ENCODE measurements at places on chromosomes 5 and 9. TPM values are rescaled to one million over a fixed set of nuclear protein-coding genes. Genes with fewer than 3 reads are reported as not detected.

- no peak for ATAC-seq
These were observed 113.2 kb downstream of the DTWD2 start for GRCh38 chr5:118875131-118875530.

DNA sequence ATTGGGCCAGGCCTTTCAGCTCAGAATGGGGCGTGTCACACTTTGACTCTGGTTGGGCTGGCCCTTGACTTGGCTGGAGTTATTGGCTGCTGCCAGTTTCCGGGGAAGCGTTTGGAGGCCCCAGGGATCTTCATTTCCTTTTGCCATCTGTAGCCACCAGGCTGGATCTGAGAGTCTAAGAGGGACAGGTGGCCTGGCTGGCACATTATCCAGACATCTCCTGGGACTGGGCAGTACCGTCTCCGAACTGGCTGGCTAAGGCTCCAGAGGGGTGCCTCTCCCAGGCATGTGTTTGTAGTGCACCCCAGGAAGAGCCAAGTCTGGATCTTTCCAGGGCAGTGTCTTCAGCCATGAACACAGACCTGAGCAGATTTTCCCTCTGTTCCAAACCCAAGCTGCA is 9.7 kb upstream of the JADE2 start:
- no peak for ATAC-seq

DNA sequence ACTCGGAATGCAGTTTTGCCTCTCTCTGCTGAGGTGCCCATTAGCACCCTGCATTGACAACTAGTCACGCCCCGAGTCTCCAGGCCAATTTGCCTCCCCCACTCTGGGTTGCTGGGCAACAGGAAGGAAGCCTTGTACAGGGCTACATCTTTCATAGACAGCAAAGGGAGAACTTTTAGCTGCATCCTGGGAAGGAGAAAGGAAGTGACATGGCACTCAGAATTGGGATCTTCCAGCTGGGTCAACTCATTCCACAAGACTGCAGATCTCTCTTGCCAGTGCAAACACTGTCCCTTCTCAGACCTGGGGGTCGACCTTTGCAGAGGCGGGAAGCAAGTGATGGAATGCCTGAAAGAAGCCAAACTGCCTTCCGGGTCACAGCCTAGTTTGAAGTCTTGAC is 282.0 kb downstream of the SLIT3 start:
- no peak for ATAC-seq

- peak; percentile 87 for ATAC-seq
These were observed 460 bp downstream of the DMRTA1 start for GRCh38 chr9:22446950-22447617.

- ATAC-seq = peak; percentile 70
These were observed 65.5 kb upstream of the ABCA1 start for GRCh38 chr9:104993291-104993963.

DNA sequence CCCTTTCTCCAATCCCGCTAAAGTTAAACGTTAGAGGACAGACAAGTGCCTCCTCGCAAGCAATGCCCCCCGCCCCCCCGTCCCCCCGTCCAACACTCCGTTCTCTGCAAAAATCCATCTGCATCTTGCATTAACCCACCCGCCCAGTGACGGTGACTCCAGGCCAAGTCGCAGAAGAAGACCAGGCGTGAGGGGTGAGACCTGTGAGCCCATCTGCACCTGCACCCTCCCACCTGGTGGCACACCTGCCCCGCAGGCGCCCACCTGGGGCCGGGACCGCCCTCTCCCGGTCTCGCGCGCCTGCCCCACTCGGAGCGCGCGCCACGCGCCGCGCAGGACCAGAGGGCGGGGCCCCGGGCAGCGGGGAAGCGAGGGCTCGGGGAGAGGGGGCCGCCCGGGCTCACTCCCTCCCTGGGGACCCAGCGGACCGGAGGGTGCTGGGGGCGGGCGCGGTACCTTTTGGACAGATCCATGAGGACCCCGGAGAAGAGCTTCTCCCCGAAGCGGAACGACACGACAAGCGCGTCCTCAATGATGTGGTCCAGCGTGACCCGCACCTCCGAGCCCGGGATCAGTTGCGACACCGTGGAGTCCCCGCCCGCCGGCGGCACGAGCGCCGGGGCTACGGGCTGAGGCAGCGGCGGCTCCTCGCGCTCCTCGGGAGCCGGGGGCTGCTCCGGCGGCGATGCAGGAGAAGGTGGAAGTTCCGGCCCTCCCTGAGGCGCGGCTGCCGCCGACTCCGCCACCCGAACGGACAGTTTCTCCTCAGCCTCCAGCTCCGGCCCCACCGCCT is 705 bp downstream of the PWWP2A start:
- ATAC-seq = peak; percentile 0

DNA sequence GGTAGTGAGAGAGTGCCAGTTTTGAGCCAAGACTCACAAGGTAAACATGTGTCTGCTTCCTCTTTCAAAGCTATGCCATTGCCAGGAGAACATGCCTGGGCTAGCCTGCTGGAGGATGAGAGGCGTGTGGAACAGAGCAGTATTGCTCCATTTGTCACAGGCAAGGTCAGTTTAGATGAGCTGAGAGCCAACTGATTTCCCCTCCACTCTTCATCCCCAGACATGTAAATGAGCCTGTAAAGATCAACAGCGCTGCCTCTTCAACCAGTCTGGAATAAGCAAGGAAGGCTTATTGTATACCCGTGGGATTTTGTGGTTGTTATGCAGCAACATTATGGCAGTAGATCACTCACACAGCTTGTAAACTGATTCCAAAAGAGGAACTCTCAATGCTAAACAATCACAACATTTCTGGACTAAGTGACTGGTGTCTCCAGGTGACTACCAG is 8.2 kb upstream of the GDNF start:
- ATAC-seq = peak; percentile 83

Gene PCSK5
- 19.0 TPM for total RNA-seq

Gene FAM221B
- 0.76 TPM for total RNA-seq

Gene COL5A1
- total RNA-seq = 3.4 TPM

Gene WDR31
- total RNA-seq = 0.97 TPM

Gene FOXD4L6
- 0.87 TPM for total RNA-seq
